AG04450 (cell line): ENCODE measurements at places on chromosomes 13 and 19.

DNA sequence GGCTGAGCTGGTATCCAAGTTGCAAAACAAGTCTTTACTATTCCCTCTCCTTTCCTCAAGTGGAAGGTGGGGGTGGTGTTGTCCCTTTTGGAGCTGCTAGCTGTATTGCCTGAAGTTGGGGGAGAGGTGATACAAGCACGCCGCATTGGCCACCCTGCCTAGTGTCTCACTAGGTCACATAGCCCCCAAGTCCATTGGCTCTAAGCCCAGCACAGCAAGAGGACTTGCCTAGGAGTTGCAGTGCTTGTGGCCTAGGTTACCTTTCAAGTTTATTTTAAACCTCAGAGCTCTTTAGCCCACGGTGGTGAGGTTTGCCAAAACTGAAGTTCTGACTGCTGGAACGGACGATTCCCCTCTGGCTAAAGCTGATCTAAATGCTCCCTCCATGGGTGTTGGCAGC is 5.3 kb upstream of the DNAJC3 start:
- DNase-seq, result no peak

DNA sequence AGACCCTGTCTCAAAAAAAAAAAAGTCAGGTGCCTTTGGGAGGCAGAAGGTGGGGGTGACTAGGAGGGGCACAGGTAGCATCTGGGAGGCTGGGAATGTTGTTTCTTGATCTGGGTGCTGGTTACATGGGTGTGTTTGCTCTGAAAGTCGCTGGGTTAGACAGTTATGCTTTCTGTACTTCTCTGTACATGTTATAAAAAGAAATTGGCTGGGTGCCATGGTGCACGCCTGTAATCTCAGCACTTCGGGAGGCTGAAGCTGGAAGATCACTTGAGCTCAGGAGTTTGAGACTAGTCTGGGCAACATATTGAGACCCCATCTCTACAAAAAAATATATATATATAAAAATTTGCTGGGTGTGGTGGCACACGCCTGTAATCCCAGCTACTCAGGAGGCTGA is 15.1 kb downstream of the NOSIP start:
- DNase-seq, result no peak

DNA sequence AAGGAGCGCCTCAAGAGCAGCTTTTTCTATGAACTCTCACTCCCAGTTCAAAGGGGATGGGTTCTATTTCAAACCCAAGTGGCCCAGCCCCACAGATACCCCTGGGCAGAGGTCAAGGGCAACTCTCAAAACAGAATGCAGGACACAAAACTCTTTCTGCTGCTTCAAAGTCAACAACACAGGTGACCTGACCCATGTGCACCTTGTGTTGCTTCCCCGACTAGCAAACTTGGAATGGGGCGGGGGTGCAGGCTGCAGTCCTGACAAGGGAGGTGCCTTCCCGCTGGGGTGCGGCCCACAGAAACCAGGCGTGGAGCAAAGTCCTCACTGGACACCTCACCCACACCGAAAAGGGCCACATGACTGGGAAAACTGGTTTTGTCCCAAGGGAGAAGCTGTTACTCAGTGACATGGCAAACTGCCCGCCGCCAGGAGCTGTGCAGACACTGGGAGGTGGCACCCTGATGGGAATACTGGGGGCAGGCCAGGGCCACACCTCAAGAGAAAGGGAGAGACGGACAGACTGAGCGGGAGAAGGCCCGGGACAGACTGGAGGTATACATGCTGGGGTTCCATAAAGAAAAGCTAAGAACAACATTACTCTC is 17.4 kb downstream of the ZC3H4 start:
- DNase-seq, result no peak

DNA sequence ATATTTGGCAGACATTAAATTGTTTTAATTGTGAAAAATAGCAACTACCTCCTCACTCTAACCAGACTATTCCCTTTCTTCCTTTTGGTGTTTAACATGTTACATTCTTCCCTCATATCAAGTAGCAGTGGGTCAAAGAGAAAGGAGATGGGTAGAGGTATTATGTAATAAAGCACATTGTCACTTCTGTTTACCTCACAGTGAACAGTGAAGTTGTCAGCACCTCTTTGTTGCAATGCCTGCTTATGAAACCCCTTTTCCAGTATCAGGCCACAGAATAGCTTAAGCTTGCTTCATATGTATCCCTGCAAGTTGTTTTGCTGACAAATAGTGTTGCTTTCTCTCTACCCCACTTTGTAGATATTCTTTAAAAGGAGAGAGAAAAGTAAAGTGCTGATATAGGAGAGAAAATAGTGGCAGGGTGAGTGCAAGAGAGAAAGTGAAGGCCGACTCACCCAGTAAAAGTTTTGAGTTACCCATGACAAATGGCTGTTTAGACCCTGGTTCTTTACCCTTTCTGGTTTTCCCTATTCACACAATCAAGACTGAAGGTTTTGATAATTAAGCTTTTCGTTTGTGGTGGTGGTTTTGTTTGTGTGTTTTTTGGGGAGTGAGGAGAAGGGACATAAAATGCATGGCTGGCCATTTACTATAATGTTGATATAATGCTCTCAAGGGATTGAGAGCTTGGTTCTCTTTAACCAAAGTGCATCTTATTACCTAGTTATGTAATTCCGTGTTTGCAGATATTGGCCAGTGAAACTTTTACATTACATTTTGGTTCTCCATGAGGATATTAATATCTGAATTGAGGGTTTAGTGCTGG is 3.7 kb downstream of the ITM2B start:
- DNase-seq, result no peak

GRCh38 chr13:23679220-23679619 is 109.0 kb downstream of the TNFRSF19 start:
- no peak for DNase-seq

- DNase-seq, result no peak
Measured at GRCh38 chr13:30748717-30749116, 13.4 kb downstream of the ALOX5AP start.

- DNase-seq, result no peak
Measured at GRCh38 chr13:65623148-65623547, 1607.0 kb downstream of the PCDH9 start.

DNA sequence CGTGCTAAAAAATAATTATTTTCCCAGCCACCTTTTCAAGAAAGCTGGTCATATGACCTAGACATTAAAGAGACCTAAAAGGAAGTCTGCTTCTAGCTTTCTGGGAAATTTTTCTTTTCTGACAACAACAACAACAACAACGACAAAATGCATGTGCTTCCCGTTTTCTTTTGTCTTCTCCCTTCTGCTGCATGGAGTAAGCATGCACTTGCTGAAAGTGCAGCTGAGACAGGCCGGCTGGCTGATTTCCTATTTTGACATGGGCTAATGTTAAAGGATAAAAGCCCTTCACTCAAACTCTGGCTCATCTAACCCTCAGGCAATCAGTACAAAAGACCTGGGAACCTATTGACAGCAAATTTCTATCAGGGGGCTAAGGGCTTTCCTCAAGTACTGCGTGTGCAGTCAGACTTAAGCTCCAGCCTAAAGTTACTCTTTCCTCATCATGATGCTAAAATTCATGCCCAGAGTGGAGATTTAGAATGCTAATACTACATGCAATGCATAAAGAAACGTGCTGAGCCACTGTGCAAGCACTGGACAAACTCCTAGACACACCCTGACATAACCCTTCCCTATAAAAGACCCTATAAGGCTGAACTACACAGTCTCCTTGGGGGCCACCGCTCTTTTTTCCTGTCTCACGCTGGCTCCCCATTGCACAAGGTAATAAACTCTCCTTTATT is 811.1 kb downstream of the UQCRFS1 start:
- DNase-seq, result no peak

GRCh38 chr19:45117671-45118070 is 24.7 kb downstream of the PPP1R37 start:
- DNase-seq, result no peak

GRCh38 chr19:55255618-55256423 is 3.0 kb downstream of the PPP6R1 start:
- DNase-seq, result no peak

DNA sequence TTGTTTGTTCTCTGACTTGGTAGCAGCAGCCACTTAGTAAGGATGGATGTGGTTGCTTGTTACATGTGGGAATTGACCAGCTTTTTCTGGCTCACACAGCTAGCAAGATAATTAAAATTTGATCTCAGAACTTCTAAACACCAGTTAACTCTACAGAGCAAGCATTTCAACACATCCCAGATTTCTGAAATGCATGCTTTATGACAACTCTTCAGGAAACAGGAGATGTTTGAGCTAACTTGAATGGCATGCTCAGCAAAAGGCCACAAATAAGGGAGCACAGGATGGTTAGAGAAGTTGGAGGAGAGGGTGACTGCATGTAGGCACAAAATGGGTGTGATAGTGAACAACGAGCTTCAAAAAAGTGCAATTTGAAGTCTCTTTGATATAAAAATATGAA is 167.1 kb upstream of the SPRY2 start:
- DNase-seq, result no peak

- no peak for DNase-seq
Measured at GRCh38 chr13:31200637-31200971, 829 bp downstream of the B3GLCT start.

DNA sequence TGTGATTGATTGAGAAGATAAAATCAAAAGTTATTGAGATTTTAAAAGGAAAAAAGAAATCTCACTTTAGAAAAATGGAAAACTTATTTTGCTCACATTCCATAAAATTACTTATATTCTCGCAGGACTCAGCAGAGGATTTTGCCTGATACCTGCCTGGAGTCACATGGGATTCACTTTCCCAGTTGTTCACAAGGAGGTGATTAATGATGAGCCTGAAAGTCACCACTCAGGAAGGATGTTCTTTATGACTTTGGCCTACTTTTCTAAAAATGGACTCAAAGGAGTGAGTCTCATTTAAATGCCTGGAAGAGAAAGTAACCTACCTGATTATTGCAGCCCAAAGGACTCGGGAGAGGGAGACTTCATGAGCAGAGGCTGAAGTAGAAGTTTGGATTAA is 34.5 kb upstream of the FAM216B start:
- DNase-seq, result no peak

- DNase-seq, result no peak
Measured at GRCh38 chr19:39307046-39307821, 11.0 kb downstream of the IFNL1 start.

DNA sequence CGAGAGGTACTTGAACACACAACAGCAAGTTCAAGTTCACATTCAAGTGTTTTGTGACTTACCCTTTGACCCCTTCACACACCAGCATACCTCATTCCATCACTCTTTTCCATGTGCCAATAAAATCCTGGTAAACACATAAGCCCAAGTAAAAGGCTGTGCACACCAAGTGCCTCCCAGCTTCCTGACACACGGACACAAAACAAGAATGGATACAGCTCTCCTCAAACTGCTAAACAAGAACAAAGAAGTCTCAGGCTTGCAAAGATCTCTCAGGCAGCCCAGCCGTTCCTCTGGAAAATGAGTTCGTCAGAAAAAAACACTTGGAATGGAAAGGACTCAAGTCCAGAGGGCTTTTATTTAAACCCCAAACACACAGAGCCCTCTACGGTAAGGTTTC is 83.7 kb downstream of the NUFIP1 start:
- no peak for DNase-seq
